GOT3 (cell line): ENCODE measurements at places on chromosomes 16 and 17.

DNA sequence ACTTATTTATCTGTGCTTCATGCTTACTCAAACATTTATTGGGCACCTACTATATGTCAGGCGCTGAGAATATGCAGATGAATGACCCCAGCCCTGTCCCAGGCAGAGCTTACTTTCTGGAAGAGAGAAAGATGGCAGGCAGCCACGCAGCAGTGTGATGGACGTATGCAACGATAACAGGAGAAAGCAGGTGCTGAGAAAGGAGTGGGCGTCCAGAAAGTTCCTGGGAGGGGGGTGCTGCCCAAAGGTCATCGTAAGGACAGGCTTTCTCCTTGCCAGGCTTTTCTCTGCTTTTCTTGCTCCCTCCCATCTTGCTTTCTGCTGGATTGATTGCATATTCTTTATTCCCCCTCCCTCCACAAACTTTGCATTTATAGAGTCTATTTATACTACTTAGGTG, 124.5 kb downstream of the GAS7 start:
- no peak for DNase-seq

GRCh38 chr17:55278173-55278961, 13.6 kb downstream of the HLF start:
- DNase-seq = no peak

DNA sequence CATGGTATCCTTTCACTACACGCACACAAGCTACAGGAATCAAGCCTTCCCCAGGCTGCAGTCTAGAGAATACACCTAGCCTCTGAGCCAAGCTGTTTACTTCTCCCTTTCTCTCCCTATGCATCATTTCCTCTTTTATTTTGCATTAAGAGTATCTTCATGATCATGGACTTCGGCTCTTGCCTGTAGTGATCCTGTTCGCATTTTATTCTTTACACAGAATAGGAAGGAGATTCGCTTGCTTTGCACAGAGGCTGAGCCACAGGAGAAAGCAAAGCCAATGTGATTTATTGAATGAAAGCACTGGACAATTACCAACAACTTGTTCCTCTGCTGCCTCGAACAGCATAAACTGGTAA, 172.7 kb downstream of the ANKFN1 start:
- no peak for DNase-seq

DNA sequence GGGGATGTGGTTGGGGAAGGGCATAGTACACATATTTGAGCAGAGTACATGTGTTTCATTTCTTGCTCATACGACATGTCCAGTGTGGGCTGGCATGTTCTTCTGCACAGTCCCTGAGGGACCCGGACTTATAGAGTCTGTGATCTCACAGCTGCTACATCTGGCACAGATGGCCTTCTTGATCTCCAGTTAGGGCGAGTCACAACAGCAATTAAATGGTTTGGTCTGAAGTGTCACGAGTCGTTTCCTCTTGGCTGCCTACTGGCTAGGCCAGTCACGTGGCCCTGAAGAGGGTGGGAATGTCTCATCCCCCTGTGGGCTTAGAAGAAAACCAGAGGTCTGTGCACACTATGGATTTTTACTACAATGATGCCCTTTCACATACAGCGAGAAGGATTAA, 443.6 kb downstream of the WWOX start:
- DNase-seq = no peak
